Spinal cord (tissue), 10 donors: ENCODE measurements at places on chromosomes 3 and 15. TPM values are rescaled to one million over a fixed set of nuclear protein-coding genes. Genes with fewer than 3 reads are reported as not detected.

DNA sequence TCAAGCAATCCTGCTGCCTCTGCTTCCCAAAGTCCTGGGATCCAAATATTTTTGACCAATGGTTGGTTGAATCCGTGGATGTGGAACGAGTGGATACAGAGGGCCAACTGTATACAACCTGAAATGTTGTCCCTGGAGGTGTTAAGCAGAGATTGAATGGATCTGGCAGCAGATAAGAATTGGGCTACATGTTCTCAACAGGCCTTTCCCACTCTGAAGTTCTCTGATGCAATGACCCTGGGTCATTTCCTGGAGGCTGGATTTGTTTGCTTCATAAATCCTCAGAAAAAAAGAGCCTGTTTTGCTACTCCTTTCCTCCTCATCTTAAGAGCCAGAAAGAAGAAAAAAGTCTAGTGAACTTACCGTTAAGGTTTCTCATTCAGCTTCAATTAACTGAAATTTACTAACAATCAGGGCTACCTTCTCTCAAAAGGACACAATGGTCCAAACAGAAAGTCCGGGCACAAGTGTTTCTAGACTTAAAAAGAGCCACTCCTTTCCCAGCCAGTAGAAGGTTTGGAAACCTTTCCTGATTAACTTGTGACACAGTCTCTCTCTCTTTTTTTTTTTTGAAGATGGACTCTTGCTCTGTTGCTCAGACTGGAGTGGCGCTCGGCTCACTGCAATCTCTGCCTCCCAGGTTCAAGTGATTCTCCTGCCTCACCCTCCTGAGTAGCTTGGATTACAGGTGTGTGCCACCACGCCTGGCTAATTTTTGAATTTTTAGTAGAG is 6.5 kb downstream of the ARHGEF3 start:
- DNase-seq, result no peak
- no peaks in the 10 kb centered on the region for H3K36me3 ChIP-seq

DNA sequence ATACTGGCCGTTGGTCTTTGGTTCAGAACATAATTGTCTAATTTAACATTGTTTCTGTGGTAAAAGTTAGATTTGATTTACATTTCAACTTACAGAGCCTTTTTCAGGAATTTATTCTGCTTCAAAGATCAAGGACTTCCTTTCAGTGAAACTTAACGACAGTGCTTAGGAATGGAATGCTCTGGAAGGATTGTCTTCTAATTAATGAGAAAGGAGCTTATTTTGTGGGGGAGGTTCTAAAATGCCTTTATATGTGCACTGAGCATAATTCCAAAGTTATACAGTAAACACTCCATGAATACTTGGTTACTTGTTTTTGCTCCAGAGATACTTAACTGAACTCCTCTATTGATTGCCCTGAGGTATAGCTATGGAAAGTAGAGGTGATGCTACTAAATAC is 75.7 kb downstream of the CACNA1D start:
- no peaks in the 10 kb centered on the region for H3K27me3 ChIP-seq
- H3K27ac ChIP-seq, result peak overlapping the region; percentile 43
- no peak for DNase-seq

GOLGA8J gene
- 0.40 TPM for total RNA-seq

- H3K4me1 ChIP-seq, result peaks cover 6% of the 10 kb centered on the region
- H3K36me3 ChIP-seq, result peaks cover 5% of the 10 kb centered on the region
- no peak overlapping the region for H3K4me3 ChIP-seq
- DNase-seq, result no peak
- no peak overlapping the region for H3K27ac ChIP-seq
These were observed 472.8 kb downstream of the SHQ1 start for GRCh38 chr3:72375237-72376076.

- H3K27ac ChIP-seq, result no peak overlapping the region
- peaks cover 3% of the 10 kb centered on the region for H3K4me1 ChIP-seq
- DNase-seq, result no peak
- H3K36me3 ChIP-seq, result no peaks in the 10 kb centered on the region
These were observed 175.6 kb upstream of the BCL6 start for GRCh38 chr3:187920913-187921312.

DNA sequence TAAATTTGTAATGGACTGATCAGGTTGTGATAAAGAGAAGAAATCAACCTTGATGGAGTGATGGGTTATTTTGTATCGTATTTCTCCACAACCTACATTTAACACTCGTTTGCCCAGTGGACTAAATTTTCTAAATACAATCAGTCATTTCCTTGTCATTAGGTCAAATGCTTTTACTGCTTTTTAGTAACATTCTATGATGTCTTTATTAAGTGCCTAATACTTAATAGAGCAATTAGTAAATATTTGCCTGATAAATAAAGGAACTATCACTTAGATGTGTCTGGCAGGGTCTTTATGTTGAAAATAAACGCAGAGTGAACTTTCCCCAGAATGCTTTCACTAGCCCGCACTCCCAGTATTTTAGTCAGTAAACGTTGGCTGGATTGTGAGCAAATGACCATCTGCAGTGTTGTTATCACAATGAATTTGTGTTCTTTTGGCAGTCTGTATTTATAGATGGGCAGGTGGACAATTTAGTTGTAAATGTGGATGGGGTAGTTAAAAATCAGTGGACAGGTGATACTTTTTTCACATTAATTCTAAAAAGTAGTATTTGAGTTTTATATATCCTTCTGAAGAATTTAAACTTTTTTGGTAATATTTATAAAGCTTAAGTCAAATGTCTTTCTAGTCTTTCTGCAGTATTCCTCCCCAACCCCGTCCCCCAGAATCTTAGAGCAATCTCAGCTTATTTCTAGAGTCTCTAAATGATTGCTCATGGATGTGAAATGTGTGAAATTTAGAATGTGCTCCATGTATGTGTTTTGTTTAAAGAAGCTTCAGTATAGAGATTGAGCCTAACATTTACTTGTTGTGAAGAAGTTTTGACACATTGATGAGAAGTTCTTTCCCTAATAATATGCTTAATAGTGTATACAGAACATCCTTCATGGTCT is 4.9 kb downstream of the USP3 start:
- DNase-seq, result no peak
- no peaks in the 10 kb centered on the region for H3K36me3 ChIP-seq
- no peaks in the 10 kb centered on the region for H3K27me3 ChIP-seq
- no peak overlapping the region for H3K27ac ChIP-seq

GRCh38 chr3:9747267-9747666 is 2.5 kb upstream of the OGG1 start:
- no peak overlapping the region for H3K4me3 ChIP-seq
- H3K36me3 ChIP-seq, result peaks cover 71% of the 10 kb centered on the region
- no peak for DNase-seq
- H3K27ac ChIP-seq, result no peak overlapping the region

DNA sequence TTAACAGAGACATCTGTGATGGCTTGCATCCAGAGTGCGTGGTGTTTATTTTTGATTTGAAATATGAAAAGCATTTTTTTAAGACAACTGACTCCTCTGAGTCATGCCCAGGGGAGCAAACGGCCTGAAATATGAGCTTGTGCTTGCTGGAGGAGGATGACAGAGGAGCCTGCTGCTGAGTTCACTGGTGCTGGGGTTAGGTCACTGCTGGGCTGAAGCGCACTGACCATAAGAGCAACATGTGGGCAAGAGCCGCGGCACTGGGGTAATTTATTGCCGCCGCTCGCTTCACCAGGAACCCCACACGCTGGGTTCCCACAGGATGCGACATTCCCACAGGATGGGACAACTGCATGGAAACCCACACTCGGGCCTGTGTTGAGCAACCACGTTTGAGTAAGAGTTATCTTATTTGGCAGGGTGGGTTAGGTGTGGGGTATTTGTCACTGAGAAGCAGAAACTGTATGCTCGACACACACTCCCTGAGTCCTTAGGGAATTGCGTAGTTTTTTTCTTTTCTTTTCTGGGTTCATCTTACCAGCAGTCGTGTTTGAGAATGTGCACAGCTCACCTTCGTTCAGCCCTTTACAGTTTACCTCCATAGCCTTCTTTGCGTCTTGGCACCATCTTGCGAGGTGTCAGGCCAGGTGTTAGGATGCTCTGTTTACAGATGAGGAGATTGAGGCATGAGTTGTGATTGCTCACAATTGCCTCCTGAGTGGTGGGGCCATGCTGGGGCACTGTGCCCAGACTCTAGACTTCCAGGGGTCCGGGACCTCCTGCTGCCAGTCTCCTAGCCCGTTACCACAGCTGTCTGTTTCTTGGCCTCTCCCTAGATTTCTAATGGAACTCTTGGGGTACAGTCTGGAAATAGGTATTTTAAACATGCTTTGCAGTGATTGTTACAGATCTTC is 60.4 kb downstream of the SMAD3 start:
- peak overlapping the region; percentile 11 for H3K27ac ChIP-seq
- H3K4me1 ChIP-seq, result peaks cover 21% of the 10 kb centered on the region
- H3K27me3 ChIP-seq, result no peaks in the 10 kb centered on the region

GRCh38 chr3:125148016-125148812 is 64.3 kb downstream of the SLC12A8 start:
- peaks cover 2% of the 10 kb centered on the region for H3K27me3 ChIP-seq
- H3K4me3 ChIP-seq, result no peak overlapping the region
- no peak overlapping the region for H3K27ac ChIP-seq
- H3K36me3 ChIP-seq, result no peaks in the 10 kb centered on the region

DNA sequence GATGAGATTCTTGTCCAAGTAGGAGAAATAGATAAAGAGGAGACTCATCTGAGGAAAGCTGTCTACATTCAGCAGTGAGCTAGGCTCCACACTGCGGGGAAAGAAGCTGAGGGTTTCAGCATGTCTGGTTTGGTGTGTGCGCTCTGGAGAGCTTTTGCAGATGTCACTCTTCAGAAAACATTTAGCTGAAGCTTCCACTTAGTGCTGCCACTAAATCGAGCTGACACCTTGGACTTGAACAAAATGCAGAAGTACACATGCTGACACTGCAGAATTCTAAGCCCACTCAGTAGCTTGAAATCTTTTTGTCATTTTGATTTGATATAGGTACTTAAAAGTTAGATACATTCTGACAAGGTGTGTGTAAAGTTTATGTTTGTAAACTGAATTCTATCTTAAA is 32.3 kb upstream of the CRTC3 start:
- no peaks in the 10 kb centered on the region for H3K27me3 ChIP-seq
- no peaks in the 10 kb centered on the region for H3K4me1 ChIP-seq
- no peak overlapping the region for H3K27ac ChIP-seq

GRCh38 chr15:72998681-72999466 is 53.4 kb upstream of the NEO1 start:
- no peaks in the 10 kb centered on the region for H3K36me3 ChIP-seq
- no peak overlapping the region for H3K27ac ChIP-seq
- no peak overlapping the region for H3K4me3 ChIP-seq

- DNase-seq, result no peak
- H3K36me3 ChIP-seq, result no peaks in the 10 kb centered on the region
- no peaks in the 10 kb centered on the region for H3K27me3 ChIP-seq
- no peak overlapping the region for H3K4me3 ChIP-seq
These were observed 3.6 kb downstream of the POU1F1 start for GRCh38 chr3:87272718-87273341.

ELL3 gene
- 2.8 TPM for total RNA-seq

GRCh38 chr3:147301781-147302180 is 104.6 kb downstream of the ZIC4 start:
- DNase-seq, result no peak
- H3K27me3 ChIP-seq, result no peaks in the 10 kb centered on the region
- no peak overlapping the region for H3K4me3 ChIP-seq
- no peaks in the 10 kb centered on the region for H3K36me3 ChIP-seq
- no peak overlapping the region for H3K27ac ChIP-seq

LYZL4 gene
- not detected for total RNA-seq

DNA sequence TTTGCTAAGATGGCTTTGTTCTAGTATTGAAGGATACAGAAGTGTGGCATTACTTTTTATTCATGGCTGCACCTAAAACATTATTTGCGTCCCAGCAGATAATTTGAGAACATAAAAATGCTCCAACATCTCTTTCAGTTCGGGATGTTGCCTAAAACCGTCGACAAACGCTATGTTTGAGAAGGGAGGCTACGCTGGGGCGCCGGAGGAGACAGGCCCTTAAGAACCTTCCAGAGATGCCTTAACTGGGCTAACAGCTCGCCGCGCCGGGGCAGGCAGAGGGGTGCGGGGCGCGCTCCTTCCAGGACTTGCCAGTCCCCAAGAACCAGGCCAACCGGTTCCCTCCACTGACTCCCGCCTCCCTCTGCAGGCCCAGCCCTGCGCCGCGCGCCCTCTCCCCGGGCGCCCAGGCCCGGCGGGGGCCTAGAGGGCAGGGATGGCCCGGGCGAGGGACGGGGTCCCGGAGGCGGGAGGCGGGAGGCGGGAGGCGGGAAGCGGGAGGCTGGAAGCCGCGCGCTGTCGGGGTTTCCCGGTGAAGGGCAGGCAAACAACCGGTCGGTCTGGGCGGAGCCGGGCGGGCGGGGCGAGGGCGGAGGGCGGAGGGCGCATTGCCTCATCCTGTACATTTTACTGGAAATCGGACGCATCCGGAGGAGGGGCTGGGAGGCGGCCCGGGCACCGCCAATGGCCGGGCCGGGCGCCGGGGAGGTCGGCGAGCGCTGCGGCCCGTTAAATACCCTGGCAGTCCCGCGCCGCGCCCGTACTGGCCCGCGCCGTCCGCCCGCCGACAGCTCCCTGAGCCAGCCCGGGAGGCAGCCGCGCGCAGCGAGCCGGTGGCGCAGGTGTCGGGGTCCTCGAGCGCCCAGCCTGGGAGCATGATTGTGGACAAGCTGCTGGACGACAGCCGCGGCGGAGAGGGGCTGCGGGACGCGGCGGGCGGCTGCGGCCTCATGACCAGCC is at the start of gene NFKBIZ:
Gene NFKBIZ (plus strand): TSS at position 761 of the 960 bp plus-strand sequence. CDS start 115 bp downstream, at position 876.
- peak; percentile 84 for DNase-seq
- peaks cover 2% of the 10 kb centered on the region for H3K27me3 ChIP-seq
- peak within 1 kb of the TSS; percentile 95 for H3K27ac ChIP-seq
- peak within 1 kb of the TSS; percentile 51 for H3K4me3 ChIP-seq

DNA sequence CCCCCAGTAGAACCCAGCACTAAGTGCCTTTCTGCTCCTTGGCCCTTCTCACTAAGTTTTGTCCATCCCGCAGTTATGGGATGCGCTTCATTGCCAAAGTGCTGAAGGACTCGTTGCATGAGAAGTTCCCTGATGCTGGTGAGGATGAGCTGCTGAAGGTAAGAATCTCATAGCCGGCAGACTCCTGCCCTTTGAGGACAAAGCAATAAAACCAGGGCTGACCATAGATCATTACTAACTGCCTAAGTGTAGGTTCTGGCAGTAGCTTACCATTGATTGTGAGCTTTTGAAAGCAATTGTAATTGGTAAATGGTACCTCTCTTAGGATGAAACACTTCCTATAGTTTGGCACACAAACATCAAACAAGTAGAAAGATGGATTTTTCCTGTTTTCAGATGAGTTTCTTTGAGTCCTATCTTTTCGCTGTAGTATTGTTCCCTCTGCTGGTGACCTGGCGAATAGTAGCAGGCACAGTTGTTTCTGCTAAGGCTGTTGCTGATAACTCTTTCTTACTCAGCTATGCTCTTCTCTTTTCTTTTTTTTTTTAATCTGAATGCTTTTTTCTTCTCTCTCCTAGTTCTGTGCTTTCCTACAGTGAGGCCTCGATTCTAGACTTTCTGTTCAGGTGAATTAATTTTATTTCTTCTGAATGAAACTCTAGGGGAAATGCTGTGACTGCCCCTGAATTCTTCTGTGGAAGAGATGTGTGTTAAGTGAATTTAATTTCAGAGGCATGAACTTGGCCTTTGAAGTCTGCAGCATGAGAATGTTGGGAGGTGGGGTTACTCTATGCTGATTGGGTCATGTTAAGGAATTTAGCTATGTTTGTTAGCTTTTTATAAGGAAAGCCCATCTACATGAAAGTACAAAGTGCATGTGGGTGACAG is 47.4 kb upstream of the CRTC3 start:
- DNase-seq, result peak; percentile 13
- H3K27me3 ChIP-seq, result no peaks in the 10 kb centered on the region
- H3K4me3 ChIP-seq, result no peak overlapping the region
- H3K27ac ChIP-seq, result no peak overlapping the region
- H3K4me1 ChIP-seq, result no peaks in the 10 kb centered on the region

EXD1 gene
- total RNA-seq, result not detected
